ENCODE measurements at places on chromosomes 1 and 21.

DNA sequence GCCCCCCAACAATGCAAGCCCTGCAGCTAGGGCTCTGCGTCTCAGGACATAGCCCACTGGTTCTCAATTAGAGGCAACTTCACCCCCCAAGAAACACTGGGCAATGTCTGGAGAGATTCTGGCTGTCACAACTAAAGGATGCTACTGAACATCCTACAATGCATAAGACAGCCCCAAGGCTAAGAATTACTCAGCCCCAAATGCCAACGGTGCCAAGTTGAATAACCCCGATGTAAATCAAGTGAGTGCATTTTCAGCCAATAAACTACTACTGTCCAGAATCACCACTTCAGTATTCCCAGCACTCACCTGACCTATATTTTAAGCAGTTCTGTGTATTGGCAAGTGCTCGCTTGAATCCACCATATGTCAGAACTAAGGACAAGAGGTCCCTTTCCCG, 6.9 kb downstream of the RIPK4 start:
- DNase-seq: no peak

- DNase-seq: no peak
Observed at GRCh38 chr1:43522776-43523480, 7.8 kb upstream of the PTPRF start.

GRCh38 chr21:45362748-45363145, 42.2 kb upstream of the COL18A1 start:
- DNase-seq: no peak

DNA sequence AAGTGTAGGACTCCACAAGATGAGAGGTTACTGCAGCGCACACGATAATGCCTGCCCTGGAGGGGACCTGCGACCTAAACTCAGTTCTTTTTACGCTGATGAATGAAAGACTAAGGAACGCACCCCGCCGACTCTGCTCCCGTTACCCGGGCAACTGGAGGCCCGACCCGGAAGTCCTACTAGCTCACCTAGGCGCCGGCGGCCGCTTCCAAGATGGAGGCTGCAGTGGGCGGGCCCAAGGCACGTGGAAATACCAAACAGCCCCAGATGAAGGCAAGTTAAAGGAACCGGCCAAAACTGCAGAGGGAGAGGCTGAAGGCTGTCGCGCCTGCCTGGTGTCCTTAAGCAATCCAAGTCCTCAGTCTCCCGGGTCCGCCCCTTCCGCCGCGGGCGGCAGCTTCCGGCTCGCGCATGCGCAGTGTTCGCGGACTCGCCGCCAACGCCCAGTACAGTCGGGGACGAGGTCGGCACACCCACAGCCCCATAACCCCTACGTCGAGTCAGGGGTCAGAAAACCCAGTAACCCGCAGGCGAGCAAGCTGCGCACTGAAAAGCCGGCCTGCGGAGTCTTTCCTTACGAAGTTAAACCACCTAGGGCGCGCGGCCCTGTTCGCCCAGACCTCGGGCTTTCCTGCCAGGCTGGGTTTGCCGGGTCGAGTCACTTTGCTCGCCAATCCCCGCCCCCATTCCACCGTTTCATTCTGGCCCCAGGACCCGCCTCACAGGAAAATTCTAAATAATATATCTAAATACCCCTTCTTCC, at the start of gene SETD4:
Gene SETD4 (minus strand): TSS at position 368 of the 763 bp plus-strand sequence. CDS start 1,638 bp downstream, outside the sequence.
- DNase-seq: peak; percentile 92

- no peak for DNase-seq
Observed at GRCh38 chr1:57112148-57112547, 146.3 kb upstream of the C8B start.
